ENCODE measurements at places on chromosomes 1 and 21.

- no peak for DNase-seq
Observed at GRCh38 chr1:211336161-211336560, 9.5 kb downstream of the TRAF5 start.

DNA sequence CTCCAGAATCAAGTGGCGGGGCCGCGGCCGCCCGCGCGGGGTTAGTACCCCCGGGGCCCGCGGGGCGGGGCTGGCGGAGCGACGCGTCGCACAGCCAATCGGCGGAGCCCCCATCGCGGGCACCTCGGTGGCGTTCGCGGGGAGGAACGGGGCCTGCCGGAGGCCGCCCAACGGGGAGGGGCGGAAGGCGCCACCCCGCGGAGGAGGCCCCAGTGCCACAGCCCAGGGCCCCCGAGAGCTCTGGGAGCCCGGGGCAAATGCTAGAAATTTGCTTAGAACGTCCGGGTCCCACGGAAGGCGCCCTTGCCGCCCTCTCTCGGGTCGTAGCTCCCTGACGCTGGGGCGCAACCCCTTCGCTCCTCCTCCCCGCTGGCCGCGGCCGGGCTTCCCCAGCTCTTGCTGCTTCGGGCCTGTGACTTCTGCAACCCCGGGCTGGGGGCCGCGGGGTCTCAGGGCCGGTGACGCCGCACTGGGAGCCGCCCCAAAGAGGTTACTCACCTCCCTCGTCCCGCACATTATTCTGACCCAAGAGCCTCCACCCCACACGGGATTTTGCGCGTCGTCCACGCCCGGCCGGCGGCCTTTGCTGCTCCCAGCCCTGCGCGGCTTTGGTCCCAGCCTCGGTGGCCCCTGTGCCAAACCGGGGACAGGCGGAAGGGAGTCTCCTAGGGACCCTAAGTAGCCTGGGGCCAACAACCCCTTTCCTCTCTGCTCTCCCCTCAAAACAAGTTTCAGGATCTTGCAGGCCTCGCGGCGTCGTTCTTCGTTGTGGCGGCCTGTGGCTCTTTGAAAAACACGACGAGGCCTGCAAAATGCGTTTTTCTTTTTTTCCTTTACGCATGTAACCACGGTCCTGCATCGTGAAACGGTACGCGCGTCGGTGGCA lies at the start of gene RUNX3:
Gene RUNX3 (minus strand): TSS at position 17 of the 886 bp plus-strand sequence. CDS start 408 bp downstream, outside the sequence.
- peak; percentile 94 for DNase-seq

- DNase-seq = no peak
Observed at GRCh38 chr1:221878134-221878533, 136.2 kb upstream of the DUSP10 start.

GRCh38 chr1:25204797-25205480 lies 27.4 kb downstream of the SYF2 start:
- DNase-seq = peak; percentile 39

DNA sequence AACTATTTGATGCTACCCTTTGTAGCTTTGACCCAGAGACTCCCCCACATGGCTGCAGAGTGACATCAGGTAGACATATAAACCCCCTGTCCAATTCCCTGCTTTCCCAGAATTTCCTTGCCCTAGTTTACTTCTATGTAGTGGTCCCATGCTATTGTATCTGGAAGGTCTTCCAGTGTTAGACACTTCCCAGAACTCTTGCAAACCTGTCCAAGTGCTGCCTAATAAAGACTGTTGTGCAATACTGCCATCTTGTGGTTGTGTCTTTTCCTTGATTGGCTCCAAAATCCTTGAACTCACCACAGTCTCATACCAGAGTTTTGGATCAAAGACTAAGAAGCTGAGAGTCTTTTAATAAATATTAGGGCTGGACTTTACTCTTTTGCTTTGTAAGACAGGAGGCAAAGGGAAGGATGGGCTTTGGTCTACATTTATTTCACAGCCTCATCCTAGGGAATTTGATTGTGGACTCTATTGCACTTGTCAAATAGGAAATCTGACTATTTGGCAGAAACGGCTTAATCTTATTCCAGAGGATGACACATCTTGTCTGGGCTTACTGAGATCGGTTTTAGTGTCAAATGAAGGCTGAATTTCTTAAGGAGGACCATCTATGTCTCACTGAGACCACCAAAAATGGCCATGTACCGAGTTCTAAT lies 169.9 kb downstream of the LRRC7 start:
- DNase-seq = peak; percentile 19

- no peak for DNase-seq
Observed at GRCh38 chr1:192980856-192981255, 78.3 kb downstream of the UCHL5 start.

GRCh38 chr1:199161766-199162303 lies 523.0 kb downstream of the PTPRC start:
- no peak for DNase-seq

GRCh38 chr1:43639976-43640794 lies 9.8 kb upstream of the KDM4A start:
- no peak for DNase-seq

- no peak for DNase-seq
Observed at GRCh38 chr1:4460052-4460451, 194.4 kb upstream of the AJAP1 start.

DNA sequence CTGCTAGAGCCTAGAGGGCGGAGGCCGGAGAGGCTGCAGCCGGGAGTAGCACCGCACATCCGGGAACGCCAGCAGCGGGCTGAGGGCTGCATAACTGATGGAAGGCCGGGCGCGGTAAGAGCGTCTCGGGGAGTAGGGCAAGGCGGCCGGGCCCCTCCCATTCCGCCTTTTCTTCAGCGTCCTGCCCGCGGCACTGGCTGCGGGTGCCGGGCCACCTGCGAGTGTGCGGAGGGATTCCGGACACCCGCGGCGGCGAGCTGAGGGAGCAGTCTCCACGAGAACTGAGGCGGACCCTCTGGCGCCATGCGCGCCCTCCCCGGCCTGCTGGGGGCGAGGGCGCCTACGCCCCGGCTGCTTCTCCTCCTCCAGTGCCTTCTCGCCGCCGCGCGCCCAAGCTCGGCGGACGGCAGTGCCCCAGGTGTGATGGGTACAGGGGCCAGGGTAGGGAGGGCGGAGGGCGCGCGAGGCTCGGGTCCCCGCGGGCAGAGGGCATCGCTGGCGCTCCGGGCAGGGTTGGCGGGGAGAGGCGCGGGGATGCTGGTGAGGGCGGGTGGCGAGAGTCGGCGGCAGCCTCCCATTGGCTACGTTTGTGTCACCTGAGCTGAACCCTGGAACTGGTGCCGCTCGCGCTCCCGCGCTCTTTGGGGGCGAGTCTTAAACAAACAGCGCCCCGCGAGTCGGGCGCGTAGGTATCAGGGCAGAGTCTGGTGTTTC lies 334.4 kb downstream of the SRGAP2C start:
- DNase-seq = peak; percentile 88

GRCh38 chr1:210754878-210755665 lies 378.9 kb downstream of the KCNH1 start:
- no peak for DNase-seq

DNA sequence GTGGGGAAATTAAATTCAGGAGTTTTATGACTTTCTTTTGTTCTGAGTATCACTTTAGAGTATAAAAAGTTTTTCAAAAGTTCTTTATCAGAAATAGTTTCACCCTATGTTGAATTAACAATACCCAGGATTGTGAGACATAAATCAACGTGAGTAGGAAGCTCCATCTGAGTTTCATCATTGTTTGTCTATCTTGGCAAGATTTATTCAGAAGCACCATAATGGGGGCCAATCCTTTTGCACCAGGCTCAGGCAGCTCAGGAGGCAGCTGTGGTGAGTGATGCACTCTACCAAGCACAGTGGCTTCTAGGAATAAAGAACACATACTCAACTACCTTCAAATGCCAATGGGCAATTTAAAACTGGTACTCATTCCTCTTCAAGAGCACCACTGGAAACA lies 12.0 kb downstream of the CREG1 start:
- DNase-seq = no peak

DNA sequence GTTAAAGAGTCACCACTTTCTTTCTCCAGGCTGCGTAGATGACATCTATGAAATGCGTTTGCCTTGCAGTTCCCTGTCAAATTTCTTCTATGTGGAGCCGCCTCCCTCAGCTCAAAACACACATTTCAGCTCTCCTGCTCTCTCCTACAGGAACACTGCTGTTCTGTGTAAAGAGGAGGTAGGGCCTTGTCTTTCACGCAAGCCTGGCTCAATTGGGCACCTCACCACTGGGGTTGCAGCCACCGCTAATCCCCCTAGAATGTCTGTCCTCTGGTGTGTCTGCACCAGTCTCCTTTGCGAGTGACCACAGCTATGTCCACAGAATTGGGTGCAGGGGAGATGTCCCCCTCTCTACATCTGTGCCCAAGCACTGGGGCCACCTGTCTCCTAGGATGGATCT lies 31.8 kb upstream of the CFHR4 start:
- no peak for DNase-seq

DNA sequence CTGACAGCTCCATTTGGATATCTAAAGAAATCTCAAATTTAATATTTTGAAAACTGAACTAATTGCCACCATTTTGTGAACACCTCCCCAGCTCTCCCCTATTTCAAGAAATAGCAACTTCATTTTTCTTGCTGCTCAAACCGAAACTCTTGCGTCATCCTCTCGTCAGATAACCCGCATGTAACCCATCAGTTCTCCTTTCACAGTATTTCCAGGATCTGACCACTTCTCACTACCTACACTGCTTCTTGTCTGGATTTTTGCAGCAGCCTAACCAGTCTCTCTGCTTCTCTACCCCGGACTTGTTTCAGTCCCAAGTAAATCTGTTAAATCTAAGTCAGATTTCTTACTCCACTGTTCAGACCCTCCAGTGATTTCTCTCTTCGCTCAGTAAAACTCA lies 75.6 kb downstream of the MTR start:
- no peak for DNase-seq
